ENCODE measurements at places on chromosomes 3 and 15.
A peak's percentile ranks its signal among the peaks of the same experiment; 100 is the strongest.

DNA sequence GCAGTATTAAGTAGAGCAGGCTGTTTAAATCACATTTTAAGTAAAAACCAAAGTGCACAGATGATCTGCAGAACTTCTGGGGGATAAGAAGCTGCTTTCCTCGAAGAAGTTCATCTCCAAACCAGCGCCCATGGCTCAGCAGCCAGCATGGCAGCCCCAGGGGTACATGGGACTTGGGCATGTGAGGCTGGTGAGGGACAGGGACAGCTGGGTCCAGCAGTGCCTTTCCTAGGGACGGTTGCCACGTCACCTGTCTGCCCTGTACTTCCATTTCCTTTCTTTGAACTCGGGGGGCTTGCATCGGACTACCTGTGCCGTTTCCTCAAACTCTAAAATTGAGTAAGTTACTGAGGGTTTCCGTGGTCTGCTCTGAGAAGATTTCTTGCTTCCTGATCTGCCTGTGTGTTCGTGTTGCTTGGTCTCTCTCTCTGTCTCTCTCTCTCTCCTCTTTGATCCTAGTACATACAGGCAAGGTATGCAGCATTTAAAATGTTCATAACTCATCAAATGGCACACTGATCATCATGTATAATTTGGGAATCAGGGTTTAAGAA is 67.6 kb downstream of the IGF1R start:
- DNase-seq, result no peak

DNA sequence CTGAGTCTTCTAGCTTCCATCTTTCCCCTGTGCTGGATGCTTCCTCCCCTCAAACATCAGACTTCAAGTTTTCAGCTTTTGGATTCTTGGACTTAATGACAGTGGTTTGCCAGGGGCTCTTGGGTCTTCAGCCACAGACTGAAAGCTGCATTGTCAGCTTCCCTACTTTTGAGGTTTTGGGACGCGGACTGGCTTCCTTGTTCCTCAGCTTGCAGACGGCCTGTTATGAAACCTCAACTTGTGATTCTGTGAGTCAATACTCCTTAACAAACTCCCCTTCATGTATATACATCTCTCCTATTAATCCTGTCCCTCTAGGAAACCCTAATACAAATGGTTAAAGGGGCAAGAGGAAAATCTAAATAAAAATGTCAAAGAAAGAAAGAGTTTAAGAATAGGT is 100.1 kb downstream of the ABI3BP start:
- DNase-seq, result no peak

DNA sequence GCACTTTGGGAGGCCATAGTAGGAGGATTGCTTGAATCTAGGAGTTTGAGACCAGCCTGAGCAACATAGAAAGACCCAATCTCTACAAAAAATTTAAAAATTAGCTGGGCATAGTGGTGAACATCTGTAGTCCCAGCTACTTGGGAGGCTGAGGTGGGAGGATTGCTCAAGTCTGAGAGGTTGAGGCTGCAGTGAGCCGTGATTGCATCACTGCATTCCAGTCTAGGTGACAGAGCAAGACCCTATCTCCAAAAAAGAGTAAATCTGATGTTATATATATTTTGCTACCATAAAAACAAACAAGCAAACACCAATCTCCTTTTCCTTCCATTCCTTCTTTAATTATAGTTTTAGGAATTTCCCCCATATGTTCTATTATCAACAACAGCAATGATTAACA is 74.2 kb upstream of the RNU6-1 start:
- no peak for DNase-seq

- peak; percentile 35 for DNase-seq
Measured at GRCh38 chr3:52532517-52532837, 1.2 kb downstream of the NT5DC2 start.

GRCh38 chr3:32305361-32305876 is 66.9 kb downstream of the CMTM8 start:
- DNase-seq, result no peak

DNA sequence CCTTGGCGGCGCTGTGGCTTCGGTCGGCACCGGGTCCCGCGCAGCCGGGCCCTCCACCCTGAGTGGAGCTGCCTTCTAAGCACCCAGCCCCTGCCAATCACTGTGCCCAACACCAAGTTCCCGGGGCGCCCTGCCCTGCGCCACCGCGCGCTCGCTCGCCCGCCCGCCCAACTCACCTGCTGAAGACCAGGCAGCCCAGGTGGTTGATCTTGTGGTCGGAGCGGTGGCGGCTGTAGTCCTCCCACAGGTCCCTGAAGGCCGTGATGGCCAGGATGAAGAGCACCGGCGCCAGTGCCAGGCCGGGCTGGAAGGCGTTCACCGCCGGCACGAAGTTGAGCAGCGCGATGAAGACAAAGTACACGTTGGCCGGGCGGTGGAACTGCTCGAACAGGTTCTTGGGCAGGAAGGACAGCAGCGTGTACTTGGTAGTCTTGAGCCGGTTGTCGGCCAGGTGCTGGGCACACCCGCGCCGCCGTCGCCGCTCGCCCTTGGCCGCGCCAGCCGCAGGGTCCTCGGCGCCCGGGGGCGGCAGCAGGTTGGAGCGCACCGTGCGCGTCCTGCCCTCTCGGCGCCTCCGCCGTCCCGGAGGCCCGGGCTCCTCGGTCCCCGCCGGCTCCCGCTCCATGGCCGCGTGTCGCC is 536 bp downstream of the ATP10A start:
- no peak for DNase-seq

- no peak for DNase-seq
Measured at GRCh38 chr3:30620402-30621360, 14.3 kb downstream of the TGFBR2 start.

GRCh38 chr3:49339581-49339940 is 292 bp downstream of the USP4 start:
- DNase-seq, result no peak

- DNase-seq, result no peak
Measured at GRCh38 chr3:172082269-172082668, 42.9 kb downstream of the FNDC3B start.

Measured in HT-29 (cell line).